Activated CD4-positive, alpha-beta T cell treated with anti-CD3 and anti-CD28 coated beads, Interleukin-2, amount 10 ng/mL, durations not matched to agents 24 days and 14 days (primary cell): ENCODE measurements at places on chromosomes 5 and 9. TPM values are rescaled to one million over a fixed set of nuclear protein-coding genes. Genes with fewer than 3 reads are reported as not detected.

The SPATA31D4 gene
- total RNA-seq, result not detected in 2 replicates

The RGS7BP gene
- not detected in 2 replicates for total RNA-seq

The OBP2B gene
- not detected in 2 replicates for total RNA-seq

The SPINK5 gene
- not detected in 2 replicates for total RNA-seq

The AK8 gene
- total RNA-seq, result 0.33 TPM in 1 of 2 replicates, not detected in the other

The SLC12A2 gene
- 24.4 and 24.5 TPM in 2 replicates for total RNA-seq

The SEMA6A gene
- 0.19 and 0.24 TPM in 2 replicates for total RNA-seq

DNA sequence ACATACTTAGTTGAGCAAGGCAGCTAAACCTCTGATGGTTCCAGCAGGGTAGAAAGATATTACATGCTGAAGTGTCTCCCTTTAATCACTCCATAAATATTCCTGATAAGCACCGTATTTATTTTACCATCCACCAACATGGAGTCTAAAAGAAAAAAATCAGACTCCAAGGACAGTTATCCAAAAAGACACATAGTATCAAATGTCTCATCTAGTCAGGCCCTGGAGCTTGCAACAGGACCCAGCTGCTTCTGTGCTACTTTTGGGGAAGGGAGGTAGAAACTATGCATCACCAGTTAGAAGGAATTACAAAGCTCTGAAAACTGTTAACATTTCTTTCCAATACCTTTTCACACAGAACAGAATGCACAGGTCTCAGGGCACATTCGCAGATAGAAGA lies 88.1 kb downstream of the S1PR3 start:
- no peak for DNase-seq

DNA sequence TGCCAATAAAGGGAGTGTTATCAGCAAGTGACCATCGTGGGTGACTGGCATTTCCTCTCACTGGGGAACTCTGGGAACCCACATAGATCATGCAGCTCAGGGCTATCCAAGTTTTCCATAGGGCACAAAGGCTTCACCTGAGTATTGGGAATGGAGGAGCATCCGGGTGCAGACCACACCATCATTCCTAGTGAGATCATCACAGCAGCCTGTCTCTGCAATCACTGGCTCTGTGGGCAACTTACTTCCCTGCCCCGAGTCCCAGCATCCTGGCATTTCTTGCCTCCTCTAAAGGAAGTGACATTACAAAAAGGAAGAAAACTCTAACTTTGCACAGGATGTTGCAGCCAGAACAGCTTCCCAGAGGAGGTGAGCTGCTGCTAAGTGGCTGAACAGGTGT lies 80.6 kb upstream of the SHB start:
- no peak for DNase-seq

DNA sequence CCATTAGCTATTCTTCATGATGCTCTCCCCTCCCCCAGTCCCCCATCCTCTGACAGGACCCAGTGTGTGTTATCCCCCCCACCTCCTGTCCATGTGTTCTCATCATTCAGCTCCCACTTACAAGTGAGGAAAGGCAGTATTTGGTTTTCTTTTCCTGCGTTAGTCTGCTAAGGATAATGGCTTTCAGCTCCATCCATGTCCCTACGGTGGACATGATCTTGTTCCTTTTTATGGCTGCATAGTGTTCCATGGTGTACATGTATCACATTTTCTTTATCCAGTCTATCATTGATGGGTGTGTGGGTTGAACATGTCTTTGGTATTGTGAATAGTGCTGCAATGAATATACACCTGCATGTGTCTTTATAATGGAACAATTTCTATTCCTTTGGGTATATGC lies 101.3 kb upstream of the ICE1 start:
- no peak for DNase-seq

DNA sequence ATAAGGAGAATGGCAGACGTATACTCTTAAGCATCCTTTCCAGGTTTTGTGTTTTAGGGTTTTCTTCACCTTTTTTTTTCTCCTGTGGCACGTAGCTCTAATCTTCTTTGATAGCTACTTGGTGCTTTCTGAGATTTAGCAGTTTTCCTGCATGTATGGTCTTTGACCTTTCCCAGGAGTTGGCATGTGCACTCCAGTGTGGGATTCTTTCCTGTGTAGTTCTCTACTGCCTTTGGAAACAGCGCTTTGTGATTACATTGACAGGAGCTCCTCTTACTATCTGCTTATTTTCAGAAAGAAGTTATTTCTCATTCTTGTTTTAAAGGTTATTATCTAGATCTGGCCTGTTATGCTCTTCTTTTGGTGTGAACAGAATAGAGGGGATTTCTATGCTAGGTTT lies 65.5 kb downstream of the UNC13B start:
- no peak for DNase-seq

DNA sequence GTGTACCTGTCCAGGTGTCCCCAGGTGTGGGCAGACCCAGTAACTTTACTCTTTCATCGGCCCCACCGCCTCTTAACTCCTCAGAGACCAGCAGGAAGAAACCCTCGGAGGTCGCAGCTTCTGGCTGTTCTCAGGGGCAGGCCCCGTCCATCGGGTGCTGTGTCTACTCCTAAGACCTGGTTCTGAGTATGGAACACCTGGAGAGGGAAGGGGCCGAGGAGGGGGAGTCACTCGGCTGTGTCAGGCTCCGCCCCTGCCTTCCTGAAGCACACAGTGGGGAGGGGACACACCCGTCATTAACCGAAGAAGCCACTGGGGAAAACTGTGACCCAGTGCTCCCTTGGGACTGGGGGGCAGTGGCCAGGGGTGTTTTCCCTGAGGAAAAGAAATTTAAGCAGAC lies 22.3 kb downstream of the NTNG2 start:
- DNase-seq, result no peak

DNA sequence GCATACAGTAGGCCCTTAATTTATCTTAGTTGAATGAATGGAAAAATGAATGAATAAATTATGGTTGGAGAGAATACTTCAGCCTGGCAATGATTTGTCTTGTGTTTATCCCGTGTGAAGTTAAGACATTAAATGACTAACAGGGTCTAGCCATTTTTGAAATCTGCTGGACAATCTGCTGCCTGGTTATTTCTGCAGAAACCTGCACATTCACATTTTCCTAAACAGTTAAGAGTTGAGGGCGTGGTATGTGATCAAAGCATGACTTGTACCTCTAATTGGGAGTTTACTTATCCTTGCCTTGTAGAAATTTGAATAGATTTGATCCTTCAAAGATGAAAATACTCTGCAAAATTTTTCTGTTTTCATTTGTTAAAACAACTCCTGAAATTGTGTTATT lies 34.6 kb upstream of the NDFIP1 start:
- no peak for DNase-seq

DNA sequence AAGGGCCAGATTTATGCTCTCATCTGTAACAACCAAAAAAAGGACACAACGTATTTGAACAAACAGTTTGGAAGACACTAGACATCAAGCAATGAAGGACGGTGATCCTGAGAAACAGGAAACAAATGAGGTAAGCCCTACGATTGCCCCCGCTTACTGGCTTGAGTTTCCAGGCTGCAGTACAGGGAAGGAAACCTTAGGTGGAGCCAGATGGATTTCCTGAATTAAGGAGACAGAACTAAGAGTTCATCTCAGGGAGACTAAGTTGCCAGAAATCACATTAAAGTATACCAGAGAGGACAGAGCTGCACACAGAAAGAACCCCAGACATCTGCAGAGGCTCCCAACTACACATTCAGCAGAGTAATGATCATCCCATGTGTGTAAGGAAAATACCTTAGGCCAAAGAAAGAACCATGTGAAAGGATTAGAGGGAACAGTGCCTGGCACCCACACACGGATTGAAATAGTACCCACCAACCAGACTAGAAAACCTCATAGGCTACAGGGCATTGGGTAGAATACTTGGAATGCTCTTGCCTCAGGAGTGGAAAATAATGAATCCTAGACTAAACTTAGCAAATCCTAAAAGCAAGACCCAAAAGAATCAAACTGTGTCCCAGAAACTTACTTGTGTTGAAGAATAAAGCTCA lies 99.3 kb upstream of the NIPBL start:
- no peak for DNase-seq

DNA sequence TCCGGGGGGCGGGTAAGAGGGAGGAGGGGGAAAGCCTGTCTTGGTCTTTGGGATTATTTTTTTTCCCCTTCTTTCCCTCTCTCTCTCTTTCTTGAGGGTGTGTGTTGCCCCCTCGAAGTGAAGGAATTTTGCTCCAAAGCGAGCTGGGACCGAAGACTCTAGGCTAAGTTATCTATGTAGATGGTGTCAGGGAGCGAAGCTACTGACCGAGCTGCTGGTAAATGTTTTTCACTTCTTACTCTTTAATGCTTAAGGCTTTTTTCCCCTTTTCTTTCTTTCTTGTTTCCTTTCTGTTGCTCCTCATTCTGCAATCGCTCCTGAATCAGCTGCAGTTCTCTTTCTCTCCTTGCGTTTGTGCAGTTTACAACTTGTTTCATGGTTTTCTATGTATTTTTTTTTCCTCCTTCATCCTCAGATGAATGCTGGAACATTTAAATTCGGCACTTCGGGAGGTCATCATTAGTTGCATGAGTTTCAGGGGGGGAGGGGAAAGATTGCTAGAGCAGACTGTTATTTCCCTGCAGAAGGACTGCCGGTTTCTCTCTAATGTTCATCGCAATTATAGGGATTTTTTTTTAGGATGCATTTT lies 1312.0 kb upstream of the WWC1 start:
- no peak for DNase-seq

DNA sequence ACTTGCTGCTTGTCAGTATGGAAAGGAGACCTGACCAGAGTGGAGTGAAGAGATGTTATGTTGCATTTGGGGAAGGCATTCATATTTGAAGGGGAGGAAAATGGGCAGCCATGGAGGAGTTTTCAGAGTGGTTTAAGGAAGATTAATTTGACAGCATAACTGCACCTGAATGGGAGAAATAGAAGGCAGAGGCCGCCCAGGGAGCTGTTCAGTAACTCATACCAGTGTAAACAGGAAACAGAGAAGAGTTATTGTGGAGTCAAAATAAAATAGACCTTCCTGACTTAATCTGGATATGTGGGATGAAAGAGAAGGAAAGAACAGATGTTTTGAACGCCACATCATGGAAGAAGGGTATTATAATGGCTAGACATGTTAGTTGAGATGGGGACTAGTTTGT lies 13.4 kb downstream of the SLC44A1 start:
- no peak for DNase-seq

DNA sequence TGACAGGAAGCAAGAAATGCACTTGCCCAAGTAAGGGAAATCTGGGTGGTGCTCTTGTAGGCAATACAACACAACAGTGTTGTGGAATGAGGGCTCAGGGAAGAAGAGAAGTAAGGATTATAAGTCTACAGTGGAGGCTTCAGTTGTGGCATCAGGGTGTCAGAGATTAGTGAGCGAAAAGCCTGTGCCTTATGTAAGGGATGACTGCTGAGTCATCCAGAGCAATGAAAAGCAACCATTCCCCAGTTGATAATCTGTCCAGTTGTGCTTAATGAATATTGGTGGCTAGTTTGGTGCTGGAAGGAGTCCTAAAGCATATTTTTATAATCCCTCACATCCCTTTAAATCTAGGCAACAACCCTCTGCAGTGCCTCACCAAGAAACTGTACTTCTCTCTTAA lies 42.0 kb downstream of the FBXO38 start:
- DNase-seq, result no peak

DNA sequence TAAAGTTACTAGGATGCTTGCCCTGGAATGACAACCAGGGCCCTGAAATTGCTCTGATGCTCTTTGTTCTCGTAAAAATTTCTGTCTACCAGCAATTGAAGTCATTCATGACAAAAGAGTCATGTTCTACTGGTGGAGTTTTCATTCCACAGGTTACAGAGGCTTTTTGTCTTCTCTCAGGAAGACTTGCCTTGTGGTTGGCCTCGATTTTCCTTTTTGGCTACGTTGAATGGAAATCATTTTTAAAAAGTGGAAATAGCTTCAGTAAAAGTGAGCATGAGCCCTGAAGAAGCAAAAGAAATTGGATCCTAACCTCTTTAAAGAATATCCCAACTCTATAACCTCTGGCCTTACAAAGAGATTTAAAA lies 255.2 kb downstream of the AOPEP start:
- DNase-seq, result no peak

- no peak for DNase-seq
Observed at GRCh38 chr5:136061630-136062365, 33.0 kb downstream of the TGFBI start.

DNA sequence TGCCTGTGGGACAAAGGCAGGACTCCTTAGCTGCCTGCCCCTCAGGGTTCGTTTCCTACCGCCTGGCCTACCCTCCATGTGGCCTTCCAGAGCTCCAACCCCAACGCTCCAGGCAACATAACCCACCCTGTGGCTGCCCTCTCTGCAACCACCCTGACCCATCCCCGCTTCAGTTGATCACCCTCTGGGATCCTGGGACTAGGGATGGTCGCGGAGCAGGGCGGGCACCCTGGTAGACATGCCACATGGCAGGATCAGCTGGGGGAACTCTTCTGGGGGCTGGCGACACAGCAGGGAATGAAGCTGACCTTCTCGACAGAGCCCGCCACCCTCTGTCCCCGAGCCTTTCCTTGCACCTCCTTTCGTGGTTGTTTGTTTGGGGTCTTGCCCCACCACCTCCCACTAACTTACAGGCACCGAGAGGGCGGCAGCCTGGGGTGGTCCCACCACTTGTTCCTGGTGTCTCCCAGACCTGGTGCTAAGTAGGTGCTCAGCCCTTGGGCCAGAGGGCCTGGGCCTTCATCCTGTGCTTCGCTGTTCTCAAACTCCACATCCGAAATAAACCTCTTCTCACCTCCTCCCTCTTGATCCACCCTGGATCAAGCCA lies 243.1 kb downstream of the PBX3 start:
- no peak for DNase-seq

- no peak for DNase-seq
Observed at GRCh38 chr5:31995006-31995405, 179.1 kb downstream of the GOLPH3 start.

GRCh38 chr5:16809010-16809394 lies 127.1 kb downstream of the MYO10 start:
- DNase-seq, result no peak
